Stimulated activated CD8-positive, alpha-beta memory T cell treated with anti-CD3 and anti-CD28 coated beads, Interleukin-2, amount 100 ng/mL, for 1 hour (primary cell): ENCODE measurements at places on chromosomes 2 and 18.

DNA sequence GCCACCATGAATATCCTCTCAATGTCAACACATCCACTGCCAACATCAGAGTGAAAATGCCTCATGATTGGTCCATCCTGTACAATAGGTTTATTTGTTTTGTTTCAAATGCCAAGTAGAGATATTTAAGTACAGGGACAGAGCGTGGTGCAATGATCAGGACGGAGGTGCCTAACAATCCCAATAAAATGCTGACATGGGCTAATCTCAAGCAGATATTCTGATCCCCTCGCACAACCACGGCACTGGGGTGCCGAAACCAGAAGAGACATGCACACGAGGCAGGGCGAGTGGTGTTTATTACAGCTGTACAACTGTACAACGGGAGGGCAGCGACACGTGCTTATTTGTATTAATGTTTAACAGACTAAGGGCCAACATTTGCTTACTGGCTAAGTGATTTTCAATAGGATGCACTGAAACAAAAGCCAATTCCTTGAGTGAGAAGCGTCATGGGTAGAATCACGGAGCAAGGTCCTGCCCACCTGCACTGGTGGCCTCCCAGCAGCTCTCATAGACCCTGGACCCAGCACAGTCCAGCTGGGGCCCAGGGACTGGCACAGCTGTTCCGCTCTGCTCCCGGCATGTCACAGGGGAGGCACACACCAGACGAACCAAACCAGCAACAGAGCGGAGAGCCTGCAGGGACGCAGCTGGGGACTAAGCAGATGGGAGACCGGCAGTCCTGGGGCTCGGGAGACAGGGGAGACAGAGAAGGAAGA is 101.4 kb downstream of the HDAC4 start:
- no peak for DNase-seq

GRCh38 chr2:170830166-170830565 is 13.5 kb downstream of the GAD1 start:
- DNase-seq: no peak

GRCh38 chr2:42567806-42568400 is 529 bp upstream of the MTA3 start:
- DNase-seq: no peak

GRCh38 chr2:149410701-149411484 is 80.5 kb downstream of the LYPD6 start:
- no peak for DNase-seq

DNA sequence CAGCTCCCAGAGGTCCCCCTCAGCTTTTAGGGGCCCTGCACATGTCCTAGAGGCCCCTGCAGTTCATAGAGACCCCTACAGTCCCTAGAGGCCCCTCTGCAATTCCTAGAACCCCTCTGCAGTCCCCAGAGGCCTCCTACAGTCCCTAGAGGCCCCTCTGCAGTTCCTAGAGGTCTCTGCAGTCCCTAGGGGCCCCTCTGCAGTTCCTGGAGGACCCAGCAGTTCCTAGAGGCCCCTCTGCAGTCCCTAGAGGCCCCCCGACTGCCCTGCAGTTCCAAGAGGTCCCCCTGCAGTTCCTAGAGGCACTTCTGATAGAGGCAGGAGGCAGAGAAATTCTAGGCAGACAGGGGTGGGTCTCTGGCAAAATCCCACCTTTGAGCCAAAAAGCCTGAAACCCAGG is 35.4 kb downstream of the MC2R start:
- DNase-seq: no peak

- no peak for DNase-seq
Measured at GRCh38 chr2:111209045-111209514, 88.4 kb downstream of the BCL2L11 start.

- no peak for DNase-seq
Measured at GRCh38 chr2:16763493-16763899, 97.9 kb upstream of the CYRIA start.

GRCh38 chr18:34957119-34957863 is 83.9 kb upstream of the MAPRE2 start:
- no peak for DNase-seq

DNA sequence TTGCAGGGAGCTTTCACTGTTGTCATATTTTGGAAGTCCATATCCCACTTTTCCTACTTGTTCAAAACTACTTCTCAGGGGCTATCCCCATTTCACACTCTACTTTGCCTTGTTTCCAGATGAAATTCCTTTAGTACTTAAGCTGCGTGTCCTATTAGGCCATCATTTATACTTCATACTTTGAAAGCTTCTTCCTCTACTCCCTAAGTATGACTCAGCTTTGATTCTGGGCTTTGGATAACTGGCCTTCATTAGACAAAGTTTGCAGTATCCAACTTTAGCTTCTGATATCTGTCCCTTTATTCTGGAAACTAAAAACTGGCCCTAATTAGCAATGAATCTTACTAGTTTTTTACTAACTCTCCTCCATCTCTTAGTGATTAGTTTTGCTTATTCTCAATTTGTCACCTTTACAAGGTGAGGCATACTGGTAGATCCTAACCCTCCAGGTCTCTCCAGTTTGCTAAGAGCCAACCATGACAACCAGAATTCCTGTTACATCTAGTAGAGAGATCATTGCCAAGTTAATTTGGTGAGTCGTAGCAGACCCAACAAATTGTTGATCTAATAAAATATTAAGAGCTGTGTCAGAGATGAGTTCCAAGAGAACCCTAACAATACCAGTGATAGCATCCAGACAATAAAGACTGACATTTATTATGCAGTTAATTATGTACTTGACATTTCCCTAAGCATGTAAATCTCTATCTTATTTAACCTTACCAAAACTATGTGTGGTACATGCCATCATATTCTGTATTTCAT is 31.2 kb upstream of the ITGAV start:
- no peak for DNase-seq

GRCh38 chr2:31304816-31305215 is 70.9 kb downstream of the EHD3 start:
- no peak for DNase-seq

DNA sequence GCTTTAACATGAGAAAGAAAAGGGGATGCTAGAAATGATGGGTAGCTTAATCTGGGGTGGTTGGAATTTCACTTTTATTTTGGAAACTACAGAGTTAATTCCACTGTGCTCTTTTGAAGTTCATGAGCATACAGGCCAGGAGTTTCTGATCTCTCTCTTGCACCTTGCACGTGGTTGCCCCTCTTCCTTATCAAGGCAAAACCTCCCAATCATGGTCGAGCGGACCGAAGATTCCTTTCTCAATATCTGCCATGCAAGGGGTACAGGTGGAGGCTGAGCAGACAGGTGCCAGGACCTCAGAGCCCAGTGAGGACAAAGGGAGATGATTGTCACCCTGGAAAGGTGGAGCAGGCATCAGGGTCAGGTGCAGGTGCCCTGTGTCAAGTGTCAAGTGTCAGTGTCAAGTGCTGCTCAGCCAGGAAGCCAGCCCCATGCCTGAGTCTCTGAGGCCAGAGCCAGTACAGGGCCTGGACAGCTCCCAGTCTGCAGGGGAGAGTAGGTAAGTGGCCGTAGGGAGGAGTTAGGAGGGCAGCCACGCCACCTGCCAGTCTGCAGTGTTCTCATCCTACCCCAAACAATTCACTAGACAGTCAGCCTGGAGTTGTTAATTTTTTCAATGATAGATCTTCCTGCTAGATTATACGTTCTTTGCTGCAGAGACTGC is 42.2 kb downstream of the LPIN1 start:
- DNase-seq: no peak

GRCh38 chr18:6219116-6219717 is 195.5 kb downstream of the L3MBTL4 start:
- DNase-seq: no peak

DNA sequence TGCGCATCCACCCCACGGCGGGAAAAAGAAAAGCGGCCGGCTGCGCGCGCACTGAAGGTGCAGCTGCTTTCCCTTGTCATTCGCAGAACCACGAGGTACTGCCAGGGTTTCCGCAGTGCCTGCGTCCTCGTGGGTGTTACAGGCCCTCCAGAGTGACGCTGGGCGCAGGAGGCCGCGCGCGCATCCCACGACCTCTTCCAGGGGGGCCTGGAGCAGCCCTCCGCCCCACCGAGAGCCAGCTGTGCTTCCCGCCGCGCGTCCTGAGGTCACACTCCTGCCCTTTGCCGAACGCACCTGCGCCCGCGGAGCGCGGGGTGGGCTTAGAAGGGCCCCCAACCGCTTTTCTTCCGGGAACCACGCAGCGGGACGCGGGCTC is 378 bp upstream of the IAH1 start:
- DNase-seq: peak; percentile 45

GRCh38 chr2:52288596-52288995 is 1256.7 kb upstream of the NRXN1 start:
- DNase-seq: no peak

DNA sequence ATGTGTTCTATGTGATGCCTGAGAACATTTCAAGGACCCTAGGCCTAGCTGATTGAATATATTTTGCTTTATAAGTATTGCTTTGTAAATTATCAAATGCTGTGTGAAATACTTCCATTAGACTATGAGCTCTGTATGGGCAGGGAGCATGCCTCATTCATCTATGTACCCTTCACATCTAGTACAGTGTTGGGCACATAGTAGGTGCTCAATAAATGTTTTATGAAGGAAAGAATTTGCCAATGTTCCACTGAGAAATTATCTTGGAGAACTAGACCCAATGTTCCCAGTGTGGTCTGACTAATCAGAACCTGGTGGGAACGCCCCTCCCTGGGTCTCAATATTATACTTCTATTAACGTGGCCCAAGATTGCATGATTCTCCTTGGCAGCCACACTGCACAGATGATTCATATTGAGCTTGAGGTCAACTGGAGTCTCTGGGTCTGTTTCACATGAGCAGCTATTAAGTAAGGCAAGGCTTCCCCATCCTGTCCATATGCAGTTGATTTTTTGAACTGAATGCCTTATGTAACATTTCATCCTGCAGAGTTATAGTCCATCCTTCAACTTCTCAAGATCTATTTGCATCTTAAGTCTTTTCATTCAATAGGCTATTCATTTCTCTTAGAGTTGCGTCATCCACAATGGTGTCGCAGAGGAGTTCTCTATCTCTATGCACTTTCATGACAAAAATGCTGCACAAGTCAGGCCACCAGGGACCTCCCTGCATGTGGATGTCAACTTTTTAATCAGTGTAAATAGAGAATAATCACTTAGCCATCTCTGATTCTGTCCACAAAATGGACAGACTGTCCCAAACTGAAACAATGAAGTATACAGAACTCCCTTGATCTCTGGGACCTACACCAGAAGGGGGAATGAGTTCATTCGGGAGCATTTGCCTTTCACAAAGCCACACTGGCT is 257.6 kb downstream of the CYP26B1 start:
- no peak for DNase-seq

DNA sequence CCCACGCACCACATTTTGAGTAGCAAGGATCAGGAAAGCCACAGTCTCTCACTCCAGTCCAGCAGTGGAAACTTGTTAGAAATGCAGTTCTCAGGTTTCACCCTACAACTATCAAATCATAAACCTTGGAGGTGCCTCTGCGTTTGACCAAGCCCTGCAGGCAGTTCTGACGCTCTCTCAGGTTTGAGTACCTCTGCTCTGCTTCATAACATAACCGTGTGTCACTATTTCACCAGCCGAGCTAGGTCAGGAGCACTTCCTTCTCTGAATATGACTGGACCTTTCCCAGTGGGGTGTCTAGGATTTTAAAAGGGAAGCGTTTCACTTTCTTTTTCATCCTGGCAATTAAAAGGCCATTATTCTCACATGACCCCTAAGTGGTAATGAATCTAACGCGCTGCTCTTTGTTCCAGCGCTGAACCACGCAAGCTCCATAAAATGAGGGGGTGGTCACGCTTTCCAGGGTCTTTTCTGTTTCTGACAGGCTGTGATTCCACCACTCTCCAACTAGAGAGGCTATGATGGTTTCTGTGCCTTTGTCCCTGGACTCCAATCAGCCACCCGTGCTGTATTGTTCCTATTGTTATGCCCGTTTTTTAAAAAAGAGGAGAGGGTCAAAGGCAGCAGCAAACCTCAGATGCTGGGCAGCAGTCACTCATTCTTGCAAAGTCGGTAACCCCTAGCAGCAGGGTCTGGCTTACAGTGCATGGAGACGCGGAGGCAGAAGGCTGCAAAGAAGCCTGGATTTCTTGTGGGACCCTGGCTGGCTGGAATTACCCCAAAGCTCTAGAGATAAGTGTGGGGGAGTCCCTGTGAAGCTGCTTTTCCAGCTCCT is 75.2 kb upstream of the CTNNA2 start:
- no peak for DNase-seq

DNA sequence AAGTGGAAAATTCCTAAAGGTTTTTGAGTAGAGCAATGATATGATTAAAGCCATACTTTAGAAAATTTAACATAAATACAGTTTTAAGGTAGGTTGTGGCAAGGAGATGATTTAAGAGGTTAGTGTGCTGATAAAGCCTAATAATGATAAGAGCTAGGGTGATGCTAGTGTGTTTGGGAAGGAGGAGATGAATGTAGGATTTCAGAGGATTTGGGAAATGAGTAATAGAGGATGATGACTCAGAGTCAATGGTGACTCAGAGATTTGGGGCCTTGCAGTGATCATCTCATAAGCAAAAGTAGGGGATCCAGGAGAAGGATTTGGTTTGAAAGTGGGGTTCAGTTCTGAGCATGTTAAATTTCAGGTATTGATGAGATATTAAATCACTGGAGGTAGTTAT is 23.3 kb downstream of the STAMBP start:
- DNase-seq: no peak

GRCh38 chr2:178482437-178482836 is 2.2 kb downstream of the PLEKHA3 start:
- DNase-seq: no peak

DNA sequence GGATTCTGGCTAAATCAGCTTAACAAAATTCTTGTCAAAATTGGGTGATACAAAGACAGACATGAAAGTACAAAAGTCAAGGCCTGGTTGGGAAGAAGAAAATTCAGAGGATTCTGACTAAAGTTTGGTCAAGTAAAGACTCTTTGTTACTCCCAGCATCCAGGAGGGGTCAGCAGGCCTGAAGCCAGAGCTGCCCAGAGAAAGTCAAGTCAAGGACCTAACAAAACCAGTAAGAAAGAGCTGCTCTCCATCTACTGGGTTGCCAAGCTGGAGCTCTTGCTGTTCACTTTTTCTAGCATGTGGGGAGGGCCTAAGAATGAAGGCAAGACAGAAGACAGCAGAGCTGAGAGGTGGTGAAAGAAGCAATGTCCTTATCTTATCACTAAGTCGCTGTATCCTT is 143.3 kb downstream of the C1D start:
- DNase-seq: no peak

- DNase-seq: no peak
Measured at GRCh38 chr2:2102866-2103653, 228.0 kb downstream of the MYT1L start.

GRCh38 chr18:66795051-66795450 is 191.2 kb upstream of the CDH19 start:
- DNase-seq: no peak

DNA sequence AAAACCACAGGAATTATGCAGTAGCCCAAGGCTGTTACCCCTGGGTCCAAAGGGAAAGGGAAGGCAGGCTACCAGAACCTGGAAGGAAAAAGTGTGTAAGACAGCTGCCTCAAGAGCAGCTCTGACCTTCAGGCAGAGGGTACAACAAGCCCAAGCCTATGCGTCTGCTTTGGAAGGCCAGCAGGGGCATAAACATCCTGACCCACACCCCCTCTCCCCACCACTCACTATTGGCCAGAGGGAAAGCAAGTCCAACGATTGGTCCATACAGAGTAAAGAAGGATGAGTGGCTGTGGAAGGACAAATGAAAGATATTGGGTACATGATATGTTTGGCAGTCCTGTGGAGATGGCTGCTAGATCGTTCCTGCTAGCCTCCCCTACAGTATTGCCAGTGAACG is 227.6 kb upstream of the HNRNPA3 start:
- no peak for DNase-seq
